Activated CD4-positive, alpha-beta T cell treated with anti-CD3 and anti-CD28 coated beads, Interleukin-2, Interleukin-6, amounts not matched to agents 100 ng/mL and 50 ng/mL, durations not matched to agents 16 hours and 8 hours (primary cell): ENCODE measurements at places on chromosomes 11 and 22.

GRCh38 chr22:47367993-47368945 is 605.8 kb downstream of the TBC1D22A start:
- no peak for DNase-seq

DNA sequence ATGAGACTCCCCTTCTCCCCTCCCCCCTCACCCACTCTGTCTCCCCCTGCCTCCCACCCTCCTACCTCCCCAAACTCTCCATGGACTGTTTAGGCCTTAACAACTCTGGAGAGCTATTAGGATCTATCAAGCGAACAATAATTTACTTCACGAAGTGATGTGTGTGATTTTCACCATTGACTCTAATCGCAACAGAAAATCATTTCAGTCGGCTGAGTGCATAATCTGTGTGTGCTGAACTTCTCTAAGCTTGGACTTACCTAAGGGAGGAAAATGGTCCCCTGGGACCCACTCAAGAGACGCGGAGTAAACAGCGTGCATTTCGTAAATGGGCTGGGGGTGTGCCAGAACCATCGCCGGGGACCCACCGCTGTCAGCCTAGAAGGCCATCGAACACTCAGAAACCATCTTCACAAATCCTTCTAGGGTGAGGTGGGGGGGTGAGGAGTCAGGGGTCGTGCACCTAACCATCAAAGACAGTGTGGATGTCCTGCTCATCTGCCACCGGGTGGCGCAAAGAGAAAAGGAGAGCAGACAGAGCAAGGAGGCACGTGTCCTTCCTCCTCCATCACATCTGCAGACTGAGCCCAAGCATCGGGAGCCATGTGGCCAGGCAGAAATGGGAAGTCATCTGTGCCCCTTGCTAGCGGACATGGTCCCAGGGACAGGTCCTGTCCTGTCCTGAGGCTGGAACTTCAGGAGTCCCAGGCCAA is 62.1 kb upstream of the NUP50 start:
- DNase-seq, result peak; percentile 33

GRCh38 chr11:120564573-120565311 is 53.2 kb downstream of the GRIK4 start:
- peak; percentile 29 for DNase-seq

- no peak for DNase-seq
Measured at GRCh38 chr22:48432781-48433518, 1394.7 kb downstream of the BRD1 start.

DNA sequence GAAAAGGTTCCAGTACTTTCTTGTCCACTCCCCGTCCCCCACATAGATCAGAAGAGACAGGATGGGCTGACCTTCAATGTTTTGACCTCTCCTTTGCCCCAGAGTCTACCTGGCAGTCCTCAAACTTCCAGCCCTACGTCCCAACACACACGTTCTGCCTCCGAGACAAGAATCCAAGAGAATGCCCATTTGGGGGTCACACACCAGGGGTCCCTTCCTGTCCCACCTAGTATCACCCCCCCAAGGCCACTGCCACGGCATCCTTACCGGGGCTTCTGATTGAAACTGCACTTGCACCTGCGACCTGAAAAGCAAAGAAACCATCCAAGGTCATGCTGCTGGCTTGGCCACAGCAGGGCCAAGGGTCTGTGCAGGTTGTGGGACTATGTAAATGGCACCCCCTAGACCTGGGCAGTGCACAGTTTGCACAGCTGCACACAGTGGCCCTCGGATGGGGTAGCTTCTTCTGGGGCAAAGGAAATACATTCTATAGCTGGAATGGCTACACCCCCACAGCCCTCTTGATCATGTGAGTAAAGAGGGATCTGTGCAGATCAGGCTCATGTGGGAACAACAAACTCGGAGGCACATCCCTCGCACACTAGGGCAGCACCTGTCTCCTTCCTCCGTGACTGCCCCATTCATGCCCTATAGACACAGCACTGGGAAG is 16.5 kb upstream of the FXYD2 start:
- DNase-seq, result no peak

DNA sequence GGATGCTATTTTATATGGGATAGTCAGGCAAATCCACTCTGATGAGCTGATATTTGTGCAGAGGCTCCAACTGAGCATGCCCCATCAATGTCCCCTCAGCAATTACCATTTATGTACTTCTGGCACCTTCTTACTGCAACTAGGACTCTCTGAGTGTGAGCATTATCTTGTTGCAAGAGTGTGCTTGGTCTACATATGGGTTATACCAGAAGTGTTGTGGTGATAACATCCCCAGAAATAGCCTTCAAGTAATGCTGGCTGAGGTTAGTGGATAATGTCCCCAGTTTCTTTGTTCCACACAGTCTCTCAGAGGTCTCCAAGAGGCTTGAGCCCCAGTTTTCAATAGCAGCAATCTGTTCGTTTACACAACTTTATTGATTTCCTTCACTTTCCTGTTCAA is 408.6 kb downstream of the JRKL start:
- DNase-seq, result no peak

DNA sequence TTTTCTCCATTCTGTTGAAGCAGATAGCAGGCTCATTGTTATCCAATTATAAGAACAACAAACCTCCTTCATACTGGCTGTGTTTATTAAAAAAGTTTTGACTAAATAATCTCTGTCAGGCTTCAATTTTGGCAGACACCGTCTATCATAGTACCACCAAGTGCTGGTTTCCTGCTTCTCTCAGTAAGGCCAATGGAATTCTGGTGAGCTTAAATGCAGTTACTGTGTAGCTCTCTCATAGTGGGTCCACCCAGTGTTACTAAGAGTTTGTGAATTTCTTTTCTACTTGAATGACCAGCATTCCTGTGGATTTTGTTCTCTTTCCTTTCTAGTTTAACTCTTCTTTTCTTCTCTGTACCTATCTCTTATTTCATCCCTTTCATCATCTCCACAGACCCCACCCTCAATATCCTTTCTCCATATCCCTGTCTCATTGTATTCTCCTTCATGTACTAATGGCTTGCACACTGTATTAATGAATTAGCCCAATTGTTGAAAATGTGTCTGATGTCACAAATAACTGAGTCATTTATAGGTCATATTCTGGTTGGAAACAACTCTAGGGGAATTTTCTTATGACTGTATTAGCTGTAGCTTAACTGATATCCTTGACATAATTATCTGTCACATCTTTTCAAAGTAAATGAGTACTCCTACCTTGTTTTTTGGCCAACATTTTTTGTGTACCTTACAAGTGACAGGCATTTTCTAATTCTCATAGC is 372.1 kb downstream of the FAT3 start:
- DNase-seq, result no peak

DNA sequence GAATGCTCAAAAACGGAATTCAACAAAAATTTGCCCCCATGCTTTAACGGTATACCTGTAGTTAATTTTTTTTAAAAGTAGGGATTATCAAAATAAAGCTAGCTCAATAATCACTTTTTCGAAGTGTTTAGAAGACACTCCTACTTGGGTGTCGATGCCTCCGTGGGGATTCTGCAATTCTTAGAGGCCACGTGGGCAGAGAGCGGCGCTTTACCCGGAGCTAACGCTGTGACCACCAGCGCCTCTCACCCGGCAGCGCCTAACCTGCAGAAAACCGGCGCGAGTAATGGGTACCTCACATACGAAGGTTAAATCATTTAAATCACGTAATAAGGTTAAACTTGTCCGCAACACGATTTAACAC is 583 bp downstream of the TAF1D start:
- peak; percentile 75 for DNase-seq

DNA sequence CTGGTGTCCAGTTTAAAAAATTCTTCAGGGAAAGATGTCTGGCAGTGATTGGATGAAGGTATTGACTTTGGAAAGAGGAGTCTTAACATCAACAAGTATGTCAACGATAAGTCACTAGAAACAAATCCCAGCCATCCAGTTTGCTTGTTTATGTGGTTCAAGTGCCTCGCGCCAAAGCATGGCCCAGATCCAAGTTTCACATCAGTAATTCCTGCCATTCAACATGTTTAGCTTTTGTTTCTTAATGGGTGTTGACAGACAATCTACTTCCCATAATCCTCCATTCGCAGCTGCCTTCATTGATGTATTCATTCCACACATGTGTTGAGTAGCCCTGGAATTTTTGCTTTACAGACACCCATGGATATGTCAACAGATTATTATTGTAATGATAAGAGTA is 77.8 kb downstream of the UBASH3B start:
- DNase-seq, result no peak

DNA sequence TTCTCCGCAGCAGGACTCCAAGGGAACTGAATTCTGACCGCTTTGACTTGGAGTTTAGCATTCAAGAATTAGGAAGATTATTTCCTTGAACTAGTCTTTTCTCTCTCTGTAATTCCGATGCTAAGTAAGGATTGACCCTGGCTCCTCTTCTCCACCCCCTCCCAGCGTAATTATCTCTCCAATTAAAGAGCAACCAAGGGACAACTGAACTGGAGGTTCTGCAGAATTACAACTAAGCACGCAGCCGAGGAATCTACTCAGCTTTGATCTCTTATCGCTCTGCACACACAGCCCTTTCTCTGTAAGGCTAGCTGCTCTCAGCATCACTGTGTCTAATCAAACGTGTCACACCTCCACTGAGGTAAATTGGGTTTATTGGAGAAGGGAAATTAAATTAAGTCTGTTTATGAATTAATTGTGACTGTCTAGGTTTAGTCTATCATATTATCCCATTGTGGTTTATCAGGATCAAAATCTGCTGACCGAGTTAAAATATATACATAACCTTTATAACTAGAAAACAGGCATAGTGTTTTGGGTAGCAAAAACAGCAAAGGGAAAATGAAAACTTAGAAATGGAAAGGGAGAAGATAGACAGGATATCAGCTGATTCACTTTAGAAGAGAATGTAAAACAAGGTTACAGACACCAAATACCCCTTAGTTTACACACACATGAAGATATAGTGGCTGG is 241.3 kb upstream of the LARGE1 start:
- DNase-seq, result no peak

- DNase-seq, result no peak
Measured at GRCh38 chr11:79059141-79059540, 381.7 kb downstream of the TENM4 start.

GRCh38 chr11:29300420-29300819 is 716.4 kb downstream of the KCNA4 start:
- no peak for DNase-seq

- no peak for DNase-seq
Measured at GRCh38 chr11:133160754-133161153, 371.5 kb downstream of the OPCML start.

GRCh38 chr22:31898926-31899325 is 45.4 kb upstream of the YWHAH start:
- DNase-seq, result no peak

GRCh38 chr11:87659807-87660206 is 515.4 kb downstream of the RAB38 start:
- DNase-seq, result no peak

DNA sequence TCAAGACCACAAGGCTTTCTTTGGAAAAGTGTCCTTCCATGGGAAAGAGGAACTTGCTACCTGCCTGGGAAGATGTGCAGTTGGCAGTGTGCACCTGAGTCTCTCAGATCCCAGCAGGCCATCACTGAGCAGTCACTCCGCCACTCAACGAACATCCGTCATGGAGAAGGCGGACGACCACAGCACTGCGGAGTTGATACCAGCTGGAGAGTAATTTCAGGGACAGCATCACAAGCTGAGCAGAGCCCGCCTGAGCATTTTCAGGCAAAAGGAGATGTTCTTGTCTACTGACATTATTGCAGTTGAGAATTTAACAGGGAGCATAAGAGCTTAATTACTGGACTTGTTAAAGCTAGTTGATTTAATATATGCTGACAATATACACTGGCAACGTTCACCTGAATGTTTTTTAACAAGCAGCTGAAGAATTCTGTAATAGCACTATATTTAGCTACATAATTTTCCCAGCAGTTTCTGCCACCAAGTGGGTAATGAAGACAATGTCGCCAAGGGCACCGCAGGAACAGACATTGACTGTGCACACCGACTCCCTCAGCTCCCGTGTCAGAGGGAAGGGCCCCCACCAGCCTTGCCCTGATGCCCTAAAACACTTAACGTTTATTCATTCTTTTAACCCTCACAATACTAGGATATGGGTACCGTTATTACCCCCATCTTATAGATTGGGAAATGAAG is 52.4 kb upstream of the ARFGAP3 start:
- no peak for DNase-seq

- no peak for DNase-seq
Measured at GRCh38 chr11:117560780-117561530, 233.3 kb downstream of the CEP164 start.

GRCh38 chr11:69201066-69201365 is 45.3 kb downstream of the SMIM38 start:
- no peak for DNase-seq

DNA sequence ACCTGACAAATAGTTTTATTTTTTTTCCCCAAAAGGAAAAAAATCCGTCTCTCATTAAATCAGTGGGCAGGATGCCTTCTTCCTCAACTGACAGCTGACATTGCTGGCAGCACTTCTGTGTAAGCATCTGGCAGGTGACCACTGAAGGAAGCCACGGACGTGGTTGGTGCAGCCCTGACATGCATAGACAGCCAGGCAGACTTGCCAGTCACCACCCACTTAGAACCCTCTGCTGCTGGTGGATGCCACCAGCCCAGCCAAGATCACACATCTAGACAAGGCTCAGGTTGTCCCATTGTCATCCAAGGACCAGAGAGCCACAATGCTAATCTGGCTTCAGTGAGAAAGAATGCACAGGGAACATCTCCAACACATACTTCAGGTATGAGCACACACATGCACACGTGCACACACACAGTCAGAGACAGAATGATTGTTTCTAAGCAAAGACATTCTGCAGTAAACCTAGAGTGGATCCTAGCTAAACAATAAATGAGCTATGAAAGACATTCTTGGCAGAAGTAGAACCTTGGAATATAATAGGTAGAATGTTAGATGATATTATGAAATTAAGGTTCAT is 49.8 kb upstream of the BMAL1 start:
- no peak for DNase-seq

GRCh38 chr22:28728621-28729313 is 12.9 kb downstream of the CHEK2 start:
- no peak for DNase-seq

GRCh38 chr22:19467912-19468311 is 11.1 kb downstream of the UFD1 start:
- DNase-seq, result no peak

GRCh38 chr11:32430568-32431381 is 4.6 kb downstream of the WT1 start:
- DNase-seq, result no peak

DNA sequence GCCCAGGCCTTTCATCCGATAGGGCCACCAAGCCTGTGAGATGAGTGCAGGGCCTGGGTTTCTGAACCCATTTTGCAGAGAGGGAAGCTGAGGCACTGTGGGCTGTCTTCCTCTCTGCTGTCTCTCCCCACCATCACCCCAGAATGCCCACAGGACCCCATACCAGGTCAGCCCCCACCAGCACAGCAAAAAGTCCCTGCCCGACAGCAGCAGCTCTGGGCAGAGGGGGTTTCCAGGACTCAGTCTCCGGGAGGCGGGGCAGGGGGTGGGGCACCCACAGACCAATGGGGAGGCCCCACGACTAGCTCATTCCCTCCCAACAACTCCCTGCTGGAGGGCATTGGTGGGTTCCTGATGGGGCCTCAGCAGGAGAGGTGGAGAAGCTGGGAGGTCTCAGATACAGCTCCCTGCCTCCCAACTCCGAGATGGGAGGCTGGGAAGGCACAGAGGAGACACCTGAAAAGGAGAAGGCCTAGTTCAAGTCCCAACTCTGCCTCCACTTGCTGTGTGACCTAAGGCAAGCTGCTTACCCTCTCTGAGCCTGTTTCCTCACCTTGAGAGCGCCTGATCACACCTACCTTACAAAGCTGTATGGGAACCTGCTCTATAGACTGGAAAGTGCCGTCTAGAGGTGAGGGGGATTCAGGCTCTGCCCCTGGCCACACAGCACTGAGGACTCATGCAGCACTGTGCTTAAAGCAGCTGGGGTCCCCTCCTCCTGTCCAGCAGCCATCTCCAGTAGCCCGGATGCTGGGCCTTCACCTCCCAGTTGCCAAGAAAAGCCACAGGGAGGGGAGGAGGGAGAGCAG is 3.5 kb downstream of the CBX7 start:
- peak; percentile 73 for DNase-seq
